M059J (cell line): ENCODE measurements at places on chromosomes 16 and 17.

DNA sequence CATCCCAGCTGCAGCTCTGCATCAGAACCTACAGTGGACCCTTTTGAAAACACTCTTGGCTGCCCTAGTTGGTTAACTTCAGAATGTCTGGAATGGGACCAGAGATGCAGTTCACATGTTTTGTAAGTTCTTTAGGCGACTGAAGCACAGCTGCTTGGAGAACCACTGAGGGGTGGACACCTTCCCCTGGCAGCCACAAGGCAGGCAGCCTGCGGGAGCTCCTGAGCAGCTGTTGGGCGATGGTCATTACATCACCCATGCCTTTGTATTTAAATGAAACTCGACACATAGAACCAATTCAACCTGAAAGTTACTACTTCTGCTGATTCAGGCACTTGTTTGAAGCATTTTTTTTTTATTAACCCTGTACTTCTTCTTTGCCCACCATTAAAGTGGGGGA, 151.5 kb downstream of the LGALS9B start:
- DNase-seq, result no peak

- no peak for DNase-seq
Measured at GRCh38 chr16:17282247-17282646, 188.5 kb downstream of the XYLT1 start.

GRCh38 chr17:12007466-12007865, 10.2 kb upstream of the ZNF18 start:
- DNase-seq, result no peak

DNA sequence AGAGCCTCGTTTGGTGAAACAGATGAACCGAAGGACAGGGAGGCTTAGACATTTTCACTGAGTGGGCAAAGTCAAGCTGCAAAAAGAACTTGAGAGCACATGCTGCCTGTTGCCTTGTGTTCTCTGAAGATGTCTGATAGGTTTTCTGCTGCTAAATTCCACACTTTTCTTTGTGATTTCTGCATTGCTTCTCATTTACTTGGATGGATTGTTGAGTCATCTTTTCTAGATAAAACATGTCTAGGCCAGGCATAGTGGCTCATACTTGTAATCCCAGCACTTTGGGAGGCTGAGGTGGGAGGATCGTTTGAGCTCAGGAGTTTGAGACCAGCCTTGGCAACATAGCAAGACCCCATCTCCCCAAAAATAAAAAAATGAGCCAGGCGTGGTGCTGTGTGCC, 80.4 kb upstream of the CLEC18A start:
- DNase-seq, result no peak

DNA sequence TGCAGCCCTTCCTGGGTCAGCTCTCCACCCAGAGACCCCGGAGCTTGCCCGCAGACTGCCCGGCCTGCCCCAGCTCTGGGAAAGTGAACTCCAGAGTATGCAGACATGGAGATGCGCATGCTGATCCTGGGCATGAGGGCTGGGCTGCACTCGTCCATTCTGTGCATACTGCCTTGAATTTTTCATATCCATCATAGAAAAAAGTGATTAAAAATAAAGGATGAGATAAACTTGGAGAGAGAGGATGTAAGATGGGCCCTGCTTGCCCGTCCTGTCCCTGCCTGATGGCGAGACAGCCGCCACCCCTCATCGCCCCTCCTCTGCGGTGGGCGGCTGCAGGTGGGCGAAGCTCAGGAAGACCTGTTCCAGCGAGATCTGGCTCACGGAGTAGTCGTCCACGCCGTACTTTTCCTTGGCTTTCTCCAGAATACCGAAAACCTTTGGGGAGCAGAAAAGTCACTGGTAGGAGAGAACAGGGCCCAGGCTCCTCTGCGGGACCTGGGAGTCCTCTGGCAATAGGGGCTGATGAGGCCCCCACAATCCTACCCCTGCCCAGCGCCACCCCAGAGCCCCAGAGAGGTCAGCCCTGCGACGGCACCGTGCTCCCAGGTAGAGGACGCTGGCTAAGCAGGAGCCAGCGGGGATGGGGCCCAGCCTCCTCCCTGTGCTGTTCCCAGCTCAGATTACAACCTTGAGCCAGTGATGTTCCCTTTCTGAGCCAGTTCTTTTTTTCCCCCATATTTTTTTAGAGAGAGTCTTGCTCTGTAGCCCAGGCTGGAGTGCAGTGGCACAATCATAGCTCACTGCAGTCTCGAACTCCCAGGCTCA, 8.7 kb upstream of the RNPS1 start:
- no peak for DNase-seq

GRCh38 chr17:62162898-62163297, 97.8 kb upstream of the MED13 start:
- DNase-seq, result peak; percentile 17

GRCh38 chr17:42667088-42667951, 8.2 kb downstream of the TUBG2 start:
- DNase-seq, result peak; percentile 98

DNA sequence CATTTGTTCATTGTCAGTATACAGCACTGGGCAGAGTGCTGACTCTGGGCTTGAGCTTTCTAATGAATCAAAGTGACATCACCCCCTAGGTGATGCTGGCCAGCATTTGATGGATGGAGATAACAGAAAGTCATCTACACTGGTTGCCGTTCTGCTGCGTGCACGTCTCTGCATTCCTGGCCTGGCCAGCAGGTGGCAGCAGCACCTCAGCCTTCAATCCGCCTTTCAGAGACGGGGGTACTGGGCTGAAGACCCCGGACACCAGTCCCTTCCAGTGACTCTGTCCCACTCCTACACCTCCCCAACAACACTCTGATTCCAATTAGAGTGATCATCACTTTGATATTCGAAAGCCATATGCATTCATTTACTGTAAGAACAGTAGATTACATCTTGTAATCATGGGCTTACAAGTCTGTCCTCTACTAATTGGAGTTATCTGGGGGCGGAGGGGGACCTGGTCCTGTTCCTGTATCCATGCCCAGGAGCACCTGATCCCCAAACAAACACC, 6.0 kb downstream of the CPSF4L start:
- peak; percentile 58 for DNase-seq

DNA sequence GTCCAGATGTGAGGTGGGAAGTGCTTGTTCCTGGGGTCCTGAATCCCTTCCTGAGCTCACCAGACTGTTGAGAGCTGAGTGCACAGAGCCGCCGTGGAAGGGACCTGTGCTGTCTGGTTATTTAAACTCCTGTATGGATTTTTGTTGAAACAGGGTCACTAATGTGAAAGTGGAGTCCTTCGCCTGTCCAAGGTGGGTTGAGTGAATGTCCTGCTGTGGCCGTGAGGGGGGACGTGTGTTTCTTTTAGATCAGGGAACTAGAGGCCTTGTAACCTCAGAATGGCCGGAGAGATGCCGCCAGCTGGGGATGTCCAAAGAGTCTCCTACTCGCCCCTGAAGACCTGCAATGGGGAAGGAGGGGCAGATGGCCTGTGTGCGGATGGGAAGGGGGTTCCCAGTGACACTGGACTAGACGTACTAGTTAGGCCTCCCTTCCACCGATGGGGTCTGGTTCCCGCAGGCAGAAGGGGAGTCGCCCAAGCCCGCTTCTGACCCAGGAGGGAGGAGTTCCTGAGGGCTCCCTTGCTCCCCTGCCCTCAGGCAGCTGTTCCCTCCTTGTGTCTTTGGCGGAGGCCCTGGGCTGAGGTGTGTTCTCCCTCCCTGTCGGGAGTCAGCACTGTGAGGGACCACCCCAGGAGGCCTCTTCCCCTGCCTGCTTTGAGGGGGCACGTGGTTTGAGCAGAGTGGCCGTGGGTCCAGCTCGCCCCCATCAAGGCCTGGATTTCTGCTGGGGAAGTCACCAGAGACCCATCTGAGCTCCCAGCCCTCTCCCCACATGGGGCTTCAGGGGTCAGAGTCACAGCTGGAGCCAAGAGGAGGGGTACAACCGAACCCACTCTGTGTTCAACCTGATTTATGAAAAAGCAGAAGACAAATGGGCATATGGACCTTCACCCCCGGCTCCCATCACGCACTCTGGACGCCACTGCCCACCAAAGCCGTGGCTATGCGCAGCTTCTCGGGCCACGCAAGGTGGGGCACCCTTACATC, 30.9 kb downstream of the OR1D5 start:
- DNase-seq, result no peak

- DNase-seq, result no peak
Measured at GRCh38 chr16:2206780-2207433, 1.7 kb downstream of the MLST8 start.

DNA sequence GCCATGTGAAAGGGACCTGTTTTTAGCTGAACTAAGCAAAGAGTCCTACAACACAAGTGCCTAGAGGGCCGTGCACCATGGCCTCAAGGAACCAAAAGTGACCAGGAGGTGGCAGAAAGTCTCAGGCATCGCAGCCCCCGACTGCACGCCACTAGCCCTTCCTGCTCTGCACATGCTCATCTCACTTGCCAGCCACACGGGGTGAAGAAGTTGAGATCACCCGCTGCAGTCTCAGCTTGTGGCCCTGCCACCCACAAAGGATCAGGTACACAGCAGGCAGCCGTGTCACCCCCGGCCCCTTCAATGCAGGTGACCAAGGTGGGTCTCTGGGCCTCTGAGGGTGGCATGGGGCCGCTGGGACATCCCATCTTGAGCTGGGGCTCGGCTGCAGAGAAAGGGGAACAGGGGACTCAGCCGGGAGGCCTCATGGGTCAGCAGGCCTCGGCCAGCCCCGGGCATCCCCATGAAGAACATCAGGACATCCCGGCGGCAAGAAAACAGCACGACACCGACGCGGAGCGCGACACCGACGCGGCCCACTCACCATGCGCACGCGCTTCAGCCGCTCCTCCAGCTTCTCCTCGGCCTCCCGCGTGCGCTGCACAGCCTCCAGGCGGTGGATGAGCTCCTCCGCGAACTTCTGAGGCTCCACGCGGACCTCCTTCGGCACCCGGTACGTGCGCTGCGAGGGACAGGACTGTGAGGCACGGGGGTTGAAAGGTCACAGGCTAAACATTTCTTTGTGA, 21.0 kb downstream of the PDIA2 start:
- DNase-seq, result no peak

- DNase-seq, result no peak
Measured at GRCh38 chr17:42271006-42271778, 5.0 kb downstream of the STAT5B start.

DNA sequence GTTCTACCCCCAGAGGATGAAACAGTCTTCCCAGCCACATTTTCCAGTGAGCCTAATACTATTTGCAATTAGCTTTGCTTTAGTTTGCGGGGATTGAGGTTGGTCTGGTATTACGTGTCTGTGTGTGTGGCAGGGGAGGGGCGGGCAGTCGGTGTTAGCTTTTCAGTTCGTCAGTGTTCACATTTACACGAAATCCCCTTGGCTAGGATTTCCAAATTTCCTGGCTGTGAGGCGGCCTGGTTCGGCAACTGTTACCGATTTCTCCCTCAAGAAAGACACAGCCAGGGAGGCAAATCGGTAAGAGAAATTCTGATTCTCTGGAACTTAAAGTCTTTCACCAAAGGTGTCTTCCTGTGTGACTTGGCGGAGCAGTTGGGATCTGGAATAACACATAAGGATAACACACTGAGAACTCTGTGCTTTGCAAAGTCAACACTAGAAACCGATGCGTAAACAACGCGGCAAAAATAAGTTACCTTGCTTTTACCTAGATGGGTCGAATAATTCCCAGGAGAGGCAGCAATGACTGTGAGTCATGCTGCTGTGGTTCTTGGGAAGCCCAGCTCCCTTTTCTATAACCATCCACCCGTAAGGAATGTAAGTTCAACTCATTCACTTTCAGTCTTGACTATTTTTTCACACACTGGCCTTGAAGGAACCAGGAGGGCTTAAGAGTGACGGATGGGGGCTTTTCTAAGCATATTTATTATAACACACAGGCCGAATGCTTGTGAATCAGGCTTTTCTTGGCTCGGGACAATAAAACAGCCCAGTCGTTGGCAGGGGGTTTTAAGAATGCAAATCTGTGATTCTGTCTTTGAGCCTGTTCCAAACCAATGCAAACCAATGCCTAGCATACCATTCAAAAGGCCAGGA, 24.2 kb downstream of the GPRC5B start:
- peak; percentile 75 for DNase-seq

DNA sequence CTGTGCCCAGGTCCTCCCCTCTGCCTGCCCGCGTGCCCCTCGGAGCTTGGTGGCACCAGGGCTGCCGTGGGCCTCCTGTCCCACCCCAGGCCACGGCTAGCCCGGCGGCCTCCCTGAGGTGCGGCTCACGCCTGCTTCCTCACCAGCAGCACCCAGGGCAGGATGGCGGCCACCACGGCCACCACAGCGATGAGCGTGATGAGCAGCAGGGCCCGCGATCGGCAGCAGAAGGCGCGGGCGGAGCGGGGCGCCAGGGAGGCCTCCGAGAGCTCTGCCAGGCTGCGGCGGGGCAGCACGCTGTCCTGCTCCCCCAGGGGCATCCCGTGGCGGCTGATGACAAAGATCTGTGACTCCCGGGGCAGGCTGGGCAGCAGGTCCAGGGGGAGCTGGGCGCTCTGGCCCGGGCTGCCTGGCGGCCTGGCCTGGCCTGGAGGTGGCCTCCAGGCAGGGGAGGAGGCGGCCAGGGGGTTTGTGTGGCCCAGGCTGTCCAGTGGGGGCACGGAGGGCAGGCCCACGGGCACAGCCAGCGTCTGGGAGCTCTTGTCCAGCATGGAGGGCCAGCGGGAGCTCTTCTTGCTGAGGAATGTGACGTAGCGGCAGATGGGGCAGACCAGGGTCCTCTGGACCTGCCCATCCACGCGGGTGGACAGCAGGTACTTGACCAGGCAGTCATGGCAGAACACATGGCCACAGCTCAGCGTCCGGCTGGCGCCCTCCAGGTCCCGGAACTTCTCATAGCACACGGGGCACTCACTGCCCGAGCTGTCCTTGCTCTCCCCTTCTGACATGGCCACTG, 4.8 kb downstream of the RNF222 start:
- no peak for DNase-seq

GRCh38 chr17:48814504-48814903, 2.5 kb downstream of the TTLL6 start:
- peak; percentile 57 for DNase-seq

- DNase-seq, result no peak
Measured at GRCh38 chr16:85947230-85948137, 48.5 kb downstream of the IRF8 start.

DNA sequence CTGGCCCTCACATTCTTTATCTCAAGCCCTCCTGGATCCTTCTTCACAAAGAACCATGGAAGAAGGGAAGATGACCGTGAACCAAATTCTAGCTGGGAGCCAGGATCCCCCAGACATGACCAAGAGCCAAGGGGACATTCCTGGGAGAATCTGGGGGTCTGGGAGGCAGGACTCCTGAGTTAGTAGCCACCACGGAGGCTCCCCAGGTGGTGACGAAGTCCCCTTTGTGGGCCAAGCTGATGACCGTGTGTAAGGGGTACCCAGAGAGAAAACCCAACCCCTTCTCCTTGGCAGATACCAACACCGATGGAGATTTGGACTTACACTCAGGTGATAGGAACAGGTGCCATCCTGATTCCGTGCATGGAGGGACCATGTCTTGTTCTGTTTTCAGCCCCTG, 6.8 kb upstream of the GFAP start:
- no peak for DNase-seq

- no peak for DNase-seq
Measured at GRCh38 chr17:2510559-2510958, 1.1 kb downstream of the METTL16 start.

DNA sequence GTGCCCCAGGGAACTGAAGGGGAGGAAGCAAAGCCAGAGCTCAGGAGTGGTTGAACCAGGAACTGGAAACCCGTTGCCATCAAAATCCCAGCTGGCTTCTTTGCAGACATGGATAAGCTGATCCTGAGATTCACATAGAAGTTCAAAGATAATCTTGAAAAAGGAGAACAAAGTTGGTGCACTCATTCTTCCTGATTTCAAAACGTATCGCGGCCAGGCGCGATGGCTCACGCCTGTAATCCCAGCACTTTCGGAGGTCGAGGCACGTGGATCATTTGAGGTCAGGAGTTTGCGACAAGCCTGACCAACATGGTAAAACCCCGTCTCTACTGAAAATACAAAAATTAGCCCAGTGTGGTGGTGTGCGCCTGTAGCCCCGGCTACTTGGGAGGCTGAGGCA, 7.1 kb downstream of the RAP1GAP2 start:
- DNase-seq, result no peak

GRCh38 chr16:65375651-65376050, 253.8 kb upstream of the CDH11 start:
- DNase-seq, result peak; percentile 54
